Colonic mucosa (tissue), 4 donors: ENCODE measurements at places on chromosomes 12 and 14. TPM values are rescaled to one million over a fixed set of nuclear protein-coding genes. Genes with fewer than 3 reads are reported as not detected.
A peak's percentile ranks its signal among the peaks of the same experiment; 100 is the strongest.

POTEG gene
- total RNA-seq: not detected

DNA sequence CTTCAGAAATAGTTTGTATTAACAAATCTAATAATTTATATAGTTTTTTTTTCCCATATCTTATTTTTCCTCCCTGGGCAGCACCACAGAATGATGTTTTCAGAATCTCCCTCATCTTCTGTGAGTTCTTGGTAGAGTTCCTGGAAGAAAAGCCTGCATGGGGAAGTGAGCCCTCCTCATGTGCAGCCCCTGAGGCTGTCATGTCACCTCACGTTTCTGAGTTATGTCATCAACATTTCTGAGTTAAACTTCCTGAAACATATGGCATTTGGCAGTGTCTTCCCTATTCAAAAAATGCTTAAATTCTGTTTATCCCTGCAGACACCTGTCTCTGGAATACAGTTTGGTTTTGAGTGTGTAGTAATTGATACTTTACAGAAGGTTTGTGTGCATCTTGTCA is 979.0 kb downstream of the TMEM121 start:
- H3K4me1 ChIP-seq: no peaks in the 10 kb centered on the region
- no peaks in the 10 kb centered on the region for H3K27me3 ChIP-seq
- H3K4me3 ChIP-seq: no peak overlapping the region
- DNase-seq: no peak
- no peaks in the 10 kb centered on the region for H3K36me3 ChIP-seq

DNA sequence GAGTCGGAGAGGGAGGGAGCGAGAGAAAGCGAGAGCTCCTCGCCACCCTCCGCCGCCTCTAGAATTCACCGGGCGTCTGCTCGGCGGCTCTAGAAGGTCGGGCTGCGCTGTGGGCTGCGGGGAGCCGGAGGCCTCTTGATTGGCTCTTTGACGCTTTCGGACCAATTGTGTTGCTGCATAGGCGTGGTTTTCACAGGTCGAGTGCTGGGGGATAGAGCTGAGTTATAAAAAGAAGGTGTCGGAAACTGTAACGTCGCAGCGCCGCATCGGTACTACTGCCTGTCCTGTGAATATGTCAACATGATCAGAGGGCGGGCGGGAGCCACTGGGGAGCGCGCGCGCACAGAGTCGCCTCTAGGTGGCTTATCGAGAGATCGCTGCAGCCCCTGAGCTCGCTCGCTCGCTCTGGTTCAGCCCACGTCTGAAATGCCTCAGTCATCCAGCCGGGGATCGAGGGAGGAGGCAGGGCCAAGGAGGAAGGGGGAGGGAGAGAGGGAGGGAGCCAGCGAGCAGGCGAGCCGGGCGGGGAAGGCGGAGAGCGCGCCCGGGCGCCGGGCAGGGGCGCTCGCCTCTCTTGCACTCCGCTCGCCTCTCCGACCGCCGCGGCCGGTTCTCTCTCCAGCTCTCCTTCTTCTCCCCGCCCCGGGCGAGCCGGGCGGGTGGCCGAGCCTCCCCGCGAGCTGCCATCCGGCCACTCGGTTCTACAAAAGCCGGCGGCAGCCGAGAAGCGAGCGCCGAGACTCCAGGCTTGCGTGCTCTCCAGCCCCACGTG is at the start of gene TBX3:
Gene TBX3 (minus strand): TSS at position 78 of the 772 bp plus-strand sequence. CDS start 975 bp downstream, outside the sequence.
- H3K36me3 ChIP-seq: no peaks in the 10 kb centered on the region
- peak within 1 kb of the TSS; percentile 56 for H3K4me3 ChIP-seq
- peak within 1 kb of the TSS; percentile 88 for H3K27ac ChIP-seq
- no peaks in the 10 kb centered on the region for H3K4me1 ChIP-seq
- peaks cover 25% of the 10 kb centered on the region for H3K27me3 ChIP-seq

GRCh38 chr12:53984901-53985691 is at the start of gene HOXC10:
TSS of gene HOXC10 (plus strand) at chr12:53985146. CDS start at chr12:53985260, 114 bp downstream.
- no peaks in the 10 kb centered on the region for H3K4me1 ChIP-seq
- no peak within 1 kb of the TSS for H3K27ac ChIP-seq
- H3K4me3 ChIP-seq: no peak within 1 kb of the TSS
- H3K27me3 ChIP-seq: peaks cover 93% of the 10 kb centered on the region
- DNase-seq: peak; percentile 65
